ENCODE measurements at places on chromosomes 6 and 20. TPM values are rescaled to one million over a fixed set of nuclear protein-coding genes. Genes with fewer than 3 reads are reported as not detected.

The MLN gene
- not detected for total RNA-seq

The TUBB2B gene
- total RNA-seq: 702 TPM

The PPP1R11 gene
- total RNA-seq: 48.3 TPM

The BTN2A1 gene
- total RNA-seq: 12.3 TPM

DNA sequence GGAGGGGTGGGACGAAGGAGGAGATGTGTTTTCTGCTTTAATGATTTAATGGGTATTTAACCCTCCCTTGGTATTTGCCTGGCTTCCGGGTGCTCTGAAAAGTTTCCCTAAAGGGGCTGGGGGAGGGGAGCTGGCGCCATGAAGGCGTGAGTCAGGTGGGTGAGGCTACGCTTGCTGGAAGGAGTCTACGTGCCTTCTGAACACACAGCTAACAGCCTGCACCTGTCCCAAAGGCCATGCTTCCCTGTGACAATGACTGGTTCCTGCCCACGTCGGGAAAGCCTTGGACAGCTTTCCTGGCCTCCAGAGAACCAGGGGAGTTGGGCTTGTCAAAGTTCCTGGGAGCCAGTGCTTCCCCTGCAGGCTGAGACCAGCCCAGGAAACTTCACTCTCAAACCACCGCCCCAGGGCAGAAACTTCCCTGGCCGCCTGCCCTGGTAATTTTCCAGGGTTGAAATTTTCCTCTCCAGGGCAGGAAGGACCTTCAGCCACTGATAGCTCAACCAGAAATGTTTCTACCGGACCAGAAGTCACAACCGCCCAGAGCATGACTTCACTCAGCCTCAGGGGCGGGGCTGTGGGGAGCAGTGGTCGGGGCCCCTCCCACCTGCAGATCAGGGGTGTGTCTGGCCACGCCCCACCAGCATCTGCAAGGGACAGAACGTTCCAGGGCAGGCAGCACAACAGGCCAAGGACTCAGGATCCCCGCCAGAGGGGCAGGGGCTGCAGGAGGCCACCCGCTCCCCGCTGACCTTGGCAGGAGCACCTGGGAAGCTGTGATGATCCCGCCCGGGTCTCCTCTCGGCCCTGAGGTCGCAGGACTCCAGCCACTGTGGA, 18.6 kb upstream of the SLCO4A1 start:
- H3K27ac ChIP-seq: peak overlapping the region; percentile 40
- DNase-seq: peak; percentile 52
- H3K4me1 ChIP-seq: peaks cover 12% of the 10 kb centered on the region
- no peak overlapping the region for H3K4me3 ChIP-seq
- peaks cover 8% of the 10 kb centered on the region for H3K27me3 ChIP-seq
- H3K36me3 ChIP-seq: no peaks in the 10 kb centered on the region

DNA sequence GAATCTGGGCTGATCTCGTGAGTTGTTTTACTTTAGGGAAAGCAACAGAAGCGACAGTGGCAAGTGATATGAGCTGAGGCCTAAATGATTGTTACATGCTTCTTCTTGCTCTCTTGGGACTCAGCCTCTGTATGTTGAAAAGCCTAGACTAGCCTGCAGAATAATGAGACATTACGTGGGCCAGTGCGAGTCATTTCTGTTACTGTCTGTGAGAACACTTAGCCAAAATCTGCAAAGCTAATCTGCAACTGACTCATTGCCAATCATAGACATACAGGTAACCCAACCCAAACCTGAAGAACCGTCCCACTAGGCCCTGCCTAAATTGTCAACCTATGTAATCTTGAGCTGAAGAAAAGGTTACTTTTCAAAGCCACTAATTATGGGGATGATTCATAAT, 77.4 kb upstream of the F13A1 start:
- no peak for DNase-seq
- no peak overlapping the region for H3K27ac ChIP-seq
- no peak overlapping the region for H3K4me3 ChIP-seq

DNA sequence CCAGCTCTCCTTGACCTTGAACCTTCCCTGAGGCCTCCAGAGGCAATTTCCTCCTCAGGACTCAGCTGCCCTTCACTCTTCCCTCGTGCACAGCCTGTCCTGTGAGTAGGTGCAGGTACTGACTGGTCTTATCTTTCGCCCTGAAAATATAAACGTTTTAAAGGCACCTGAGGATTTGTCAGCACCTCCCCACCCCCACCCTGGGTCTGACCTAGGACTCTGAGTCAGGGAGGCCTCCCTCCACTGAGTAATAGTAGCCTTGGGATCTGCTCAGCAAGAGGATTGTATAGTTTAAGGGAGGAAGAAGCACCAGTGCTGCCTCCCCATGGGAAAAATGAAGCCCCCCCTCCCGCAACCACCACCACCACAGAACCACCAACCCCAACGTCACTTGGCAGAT, 54.6 kb downstream of the PPARD start:
- H3K36me3 ChIP-seq: no peaks in the 10 kb centered on the region
- DNase-seq: no peak
- no peaks in the 10 kb centered on the region for H3K27me3 ChIP-seq
- H3K4me3 ChIP-seq: no peak overlapping the region

- H3K4me3 ChIP-seq: no peak overlapping the region
- no peaks in the 10 kb centered on the region for H3K36me3 ChIP-seq
- H3K27ac ChIP-seq: no peak overlapping the region
- no peaks in the 10 kb centered on the region for H3K4me1 ChIP-seq
Observed at GRCh38 chr6:84177241-84177640, 50.2 kb downstream of the CEP162 start.

DNA sequence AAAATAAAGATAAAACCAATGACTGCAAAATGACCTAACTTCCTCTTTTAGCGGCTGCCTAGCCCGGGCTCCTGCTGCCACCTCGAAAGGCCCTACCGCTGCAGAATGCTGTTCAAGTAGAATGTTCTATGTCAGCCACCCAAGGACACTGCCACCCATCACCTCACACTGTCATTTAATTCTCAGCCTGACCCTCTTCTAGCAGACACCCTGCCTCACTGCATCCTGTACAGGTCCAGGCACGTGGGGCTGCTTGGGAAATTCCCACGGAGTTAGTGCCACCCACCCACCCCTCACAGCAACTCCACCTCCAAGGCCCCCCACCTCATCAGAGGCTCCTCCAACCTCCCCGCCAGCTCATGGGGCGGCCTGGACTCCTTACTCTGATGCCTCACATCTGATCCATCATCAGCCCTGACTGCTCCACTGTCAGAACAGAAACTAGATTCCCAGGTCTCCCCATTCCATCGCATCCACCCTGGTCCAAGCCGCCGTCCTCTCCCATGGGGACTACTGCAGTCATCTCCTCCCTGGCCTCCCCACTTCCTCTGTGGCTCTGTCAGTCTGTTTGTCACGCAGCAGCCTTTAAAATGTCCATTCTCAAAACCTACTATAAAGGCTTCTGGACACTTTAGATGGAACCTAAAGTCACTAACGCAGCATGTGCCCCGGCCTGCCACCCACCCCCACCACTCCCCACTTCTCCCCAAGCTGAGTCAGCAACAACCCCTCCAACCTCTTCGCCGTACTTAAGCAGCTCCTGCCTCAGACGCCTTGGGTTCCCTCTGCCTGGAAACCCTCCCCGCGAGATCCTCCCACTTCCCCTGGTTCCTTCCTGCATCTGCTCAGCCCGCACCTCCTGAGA, 17.0 kb downstream of the NFATC2 start:
- H3K36me3 ChIP-seq: peaks cover 5% of the 10 kb centered on the region
- peaks cover 13% of the 10 kb centered on the region for H3K4me1 ChIP-seq
- no peak for DNase-seq
- H3K27ac ChIP-seq: no peak overlapping the region
- H3K4me3 ChIP-seq: no peak overlapping the region
- H3K27me3 ChIP-seq: no peaks in the 10 kb centered on the region

DNA sequence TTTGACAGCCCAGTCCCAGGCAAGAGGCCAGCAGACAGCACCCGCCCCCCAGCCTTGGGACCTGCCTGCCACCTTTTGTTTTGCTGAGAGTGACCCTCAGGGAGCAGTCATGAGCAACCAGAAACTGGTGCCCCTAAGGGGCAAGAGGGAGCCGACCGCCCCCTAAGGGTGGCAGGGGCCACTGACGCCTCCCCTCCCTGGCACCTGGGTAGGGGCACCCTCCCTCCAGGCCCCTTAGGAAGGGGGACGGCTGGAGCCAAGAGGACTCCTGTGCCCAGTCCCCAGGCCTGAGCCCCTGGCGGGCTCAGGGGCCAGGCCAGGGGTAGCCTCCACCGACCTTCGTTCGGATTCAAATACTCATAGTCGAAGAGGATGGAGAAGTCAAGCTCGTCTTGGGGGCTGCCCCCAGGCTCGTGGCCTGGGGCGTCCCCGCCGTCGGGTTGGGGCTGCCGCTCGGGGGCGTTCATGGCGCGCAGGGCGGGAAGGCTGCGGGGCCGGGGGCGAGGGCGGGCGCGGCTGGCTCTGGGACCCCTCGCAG, 417 bp downstream of the NFATC2 start:
- no peak for DNase-seq
- H3K27me3 ChIP-seq: peaks cover 25% of the 10 kb centered on the region
- no peaks in the 10 kb centered on the region for H3K36me3 ChIP-seq
- H3K4me3 ChIP-seq: peak overlapping the region; percentile 5

DNA sequence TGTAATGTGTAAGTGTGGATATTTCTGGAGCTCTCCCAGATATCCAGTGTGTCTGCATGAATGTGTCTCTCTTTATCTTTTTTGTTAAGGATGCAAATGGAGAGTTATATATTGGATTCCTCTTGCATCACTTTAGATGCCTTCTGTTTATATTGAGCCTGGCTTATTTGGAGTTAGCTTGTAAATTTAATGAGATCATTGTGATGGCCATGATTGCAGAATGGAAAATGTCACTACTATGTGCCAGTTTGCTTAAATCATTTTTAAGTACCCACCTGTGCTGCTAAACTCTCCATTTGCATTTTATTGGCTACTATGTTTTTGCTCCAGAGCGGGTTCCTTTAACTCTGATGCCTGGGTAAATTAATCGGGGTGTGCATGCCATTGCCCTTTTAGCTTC, 334.8 kb downstream of the UTRN start:
- no peaks in the 10 kb centered on the region for H3K27me3 ChIP-seq
- H3K27ac ChIP-seq: no peak overlapping the region
- DNase-seq: no peak

All from spinal cord (tissue), 10 donors.